ENCODE measurements at places on chromosomes 13 and 19.

DNA sequence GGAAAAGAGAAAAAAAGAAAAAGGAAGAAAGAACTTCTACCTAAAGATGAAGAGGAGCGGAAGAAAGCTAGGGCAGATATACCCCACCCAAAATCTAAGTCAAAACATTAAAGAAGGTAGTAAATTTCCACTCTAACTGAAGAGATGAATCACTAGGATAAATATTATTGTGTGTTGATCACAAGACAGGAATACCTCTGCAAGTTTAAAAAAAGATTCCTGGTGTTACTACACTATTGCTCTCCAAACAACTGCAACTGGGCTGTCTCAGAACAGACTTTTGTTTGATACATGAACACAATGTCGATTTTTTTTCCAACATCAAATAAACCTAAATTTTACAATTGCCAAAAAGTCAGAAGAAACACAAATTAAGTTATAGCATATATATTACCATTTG lies 6.8 kb downstream of the HSPH1 start:
- no peak for DNase-seq

- DNase-seq, result no peak
These were observed 12.8 kb downstream of the SHISA2 start for GRCh38 chr13:26038931-26039475.

DNA sequence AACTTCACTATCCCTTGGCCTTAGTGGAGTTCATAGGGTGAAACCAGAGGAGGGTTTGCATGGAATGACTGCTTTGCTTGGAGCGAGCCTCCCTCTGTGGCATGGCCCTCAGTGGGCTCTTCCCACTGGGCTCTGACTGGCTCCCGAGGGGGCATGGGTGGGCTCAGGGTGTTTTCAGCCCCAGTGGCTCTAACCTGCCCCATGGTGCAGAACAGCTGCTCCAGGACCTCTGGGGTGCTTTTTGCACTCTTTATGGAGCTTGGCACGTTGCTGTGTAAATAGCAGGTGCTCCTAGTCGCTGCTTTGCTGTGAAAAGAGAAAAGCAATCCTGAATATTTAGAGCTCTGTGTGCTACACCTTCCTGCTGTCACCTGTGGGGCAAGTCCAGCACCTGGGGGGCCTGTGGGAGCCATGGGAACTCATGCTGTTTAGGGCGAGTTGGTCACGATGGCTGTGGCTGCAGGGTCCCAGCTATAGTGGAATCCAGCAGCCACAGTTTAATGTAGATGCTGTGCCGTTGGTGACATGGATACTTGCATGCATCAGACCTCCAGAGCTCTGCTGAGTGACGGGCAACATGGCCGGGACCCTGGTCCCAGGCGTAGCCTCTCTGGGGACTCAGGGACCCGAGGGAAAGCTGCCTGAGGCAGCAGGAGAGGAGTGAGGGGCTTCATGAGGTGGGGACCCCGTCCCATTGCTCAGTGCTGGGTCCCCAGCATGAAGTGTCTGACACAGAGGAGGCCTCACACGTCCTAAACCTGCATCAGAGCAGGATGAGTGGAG lies 14.3 kb upstream of the MCF2L start:
- no peak for DNase-seq

DNA sequence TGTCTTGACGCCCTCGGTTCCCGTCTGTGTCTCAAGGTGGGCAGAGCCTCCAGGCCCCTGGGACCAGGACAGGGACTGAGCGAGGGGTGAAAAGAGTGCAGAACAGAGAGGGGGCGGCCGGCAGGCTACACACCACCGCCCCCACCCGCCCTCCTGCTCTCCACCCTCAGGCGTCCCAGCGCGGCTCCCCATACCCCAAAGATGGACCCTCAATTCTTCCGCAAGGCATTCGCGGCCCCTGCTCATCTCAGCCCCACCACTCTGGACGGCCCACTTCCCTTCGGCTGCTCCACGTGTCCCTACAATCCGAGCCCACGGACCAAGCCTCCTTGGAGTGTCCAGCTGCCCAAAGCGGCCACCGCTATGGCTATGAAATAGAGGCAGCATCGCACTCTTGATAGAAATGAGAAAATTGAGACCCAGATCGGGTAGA lies 1.8 kb downstream of the KLF16 start:
- DNase-seq, result peak; percentile 20

DNA sequence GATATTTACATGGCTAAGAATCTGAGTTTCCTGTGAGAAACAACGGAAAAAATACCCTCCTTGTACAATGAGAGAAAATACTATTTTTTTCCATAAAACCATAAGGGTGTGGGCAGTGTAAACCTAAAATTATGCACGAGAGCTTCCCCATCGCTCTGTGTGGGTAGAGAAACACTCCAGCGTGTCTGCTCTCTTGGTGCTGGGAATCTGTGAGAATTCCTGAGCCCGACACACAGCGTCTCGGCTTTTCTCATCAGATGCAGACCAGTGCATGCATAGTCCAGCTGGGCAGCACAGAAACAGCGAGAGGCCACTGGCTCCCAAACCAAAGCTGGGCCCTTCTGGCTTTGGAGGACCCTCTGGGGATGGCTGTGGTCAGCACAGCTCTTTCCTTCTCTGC lies 12.0 kb downstream of the PLPP2 start:
- DNase-seq, result no peak

DNA sequence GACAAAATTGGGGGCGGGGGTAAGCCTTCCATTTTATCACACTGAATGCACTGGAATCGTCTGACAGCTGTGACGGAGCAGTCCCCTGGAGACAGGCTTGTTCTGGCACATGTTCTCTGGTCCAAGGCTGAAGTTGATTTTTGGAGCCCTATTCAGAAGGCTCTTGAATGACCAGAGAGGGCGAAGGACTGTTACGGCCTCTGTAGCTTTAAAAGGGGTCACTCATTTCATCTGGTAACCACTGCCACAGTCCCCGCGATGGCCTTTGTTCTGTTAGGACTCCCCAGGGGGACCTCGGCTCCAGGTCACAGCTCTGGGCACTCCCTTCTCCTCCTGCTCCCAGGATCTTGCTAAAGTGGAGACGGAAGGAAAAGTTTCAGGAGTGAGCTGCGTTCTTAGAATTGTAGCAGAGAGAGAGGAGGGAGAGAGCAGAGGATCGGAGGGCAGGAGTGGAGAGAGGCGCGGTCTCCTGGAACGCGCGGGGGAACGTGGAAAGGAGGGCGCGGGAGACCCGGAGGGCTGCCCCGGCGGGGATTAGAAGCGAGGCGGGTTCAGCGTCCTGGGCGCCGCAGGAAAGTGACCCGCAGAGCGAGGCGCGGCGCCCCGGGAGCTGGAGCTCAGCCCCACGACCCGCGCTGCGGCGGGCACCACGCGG lies 134.3 kb upstream of the MYO16 start:
- DNase-seq, result no peak

- DNase-seq, result peak; percentile 53
These were observed 67.3 kb downstream of the DOCK9 start for GRCh38 chr13:98910501-98910951.
